ENCODE measurements at places on chromosomes 5 and 9.

DNA sequence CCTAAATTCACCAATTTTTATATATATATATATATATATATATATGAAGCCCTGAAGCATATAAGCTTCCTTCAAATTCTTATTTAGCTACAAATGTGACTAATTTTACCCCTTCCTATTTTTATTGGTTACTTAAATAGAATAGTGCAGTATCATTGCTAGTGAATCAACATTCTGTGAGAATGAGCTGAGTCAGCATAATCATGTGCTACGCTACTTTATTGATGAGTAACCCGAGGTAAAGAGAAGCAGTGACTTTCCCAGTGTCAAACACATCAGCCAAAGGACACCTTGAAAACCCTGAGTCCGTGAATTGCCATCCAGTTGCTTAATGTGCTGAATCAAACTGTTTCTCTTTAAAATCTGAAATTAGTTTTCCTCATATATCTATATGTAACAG is 546.2 kb downstream of the DMRTA1 start:
- no peak for DNase-seq

DNA sequence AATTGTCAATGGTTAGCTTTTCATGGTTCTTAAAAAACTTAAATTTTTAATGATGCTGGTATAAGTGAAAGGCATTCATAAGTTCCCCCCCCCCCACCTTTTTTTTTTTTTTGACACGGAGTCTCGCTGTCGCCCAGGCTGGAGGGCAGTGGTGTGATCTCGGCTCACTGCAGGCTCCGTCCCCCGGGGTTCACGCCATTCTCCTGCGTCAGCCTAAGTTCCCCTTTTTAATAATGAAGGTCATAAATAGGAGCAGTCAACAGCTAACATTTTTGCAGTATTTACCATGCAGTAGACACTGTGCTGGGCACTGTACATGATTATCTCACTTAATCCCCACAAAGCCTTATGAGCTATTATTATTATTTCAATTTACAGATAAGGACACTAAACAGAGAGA is 556.3 kb downstream of the PDE4D start:
- no peak for DNase-seq

DNA sequence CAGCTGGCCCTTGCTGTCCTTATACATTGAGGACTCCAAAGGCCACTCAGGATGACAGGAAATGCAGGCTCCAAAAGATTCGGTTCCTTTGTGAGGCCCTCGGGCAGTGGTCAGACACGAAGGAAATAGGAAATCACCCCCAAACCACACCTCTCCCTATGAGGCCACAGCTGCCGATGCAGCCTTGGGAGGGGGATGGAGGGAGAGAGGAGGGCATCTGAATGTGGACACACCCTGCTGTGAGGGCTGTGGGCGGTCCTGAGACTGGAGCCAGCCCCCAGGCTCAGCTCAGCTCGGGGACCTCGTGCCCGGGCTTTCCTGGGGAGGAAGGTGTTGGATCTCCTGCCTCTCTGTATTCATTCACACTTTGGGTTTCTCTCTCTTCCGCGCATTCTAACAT is 2.7 kb upstream of the CLPTM1L start:
- DNase-seq = no peak

- DNase-seq = no peak
Observed at GRCh38 chr5:82376307-82376706, 98.2 kb upstream of the RPS23 start.

DNA sequence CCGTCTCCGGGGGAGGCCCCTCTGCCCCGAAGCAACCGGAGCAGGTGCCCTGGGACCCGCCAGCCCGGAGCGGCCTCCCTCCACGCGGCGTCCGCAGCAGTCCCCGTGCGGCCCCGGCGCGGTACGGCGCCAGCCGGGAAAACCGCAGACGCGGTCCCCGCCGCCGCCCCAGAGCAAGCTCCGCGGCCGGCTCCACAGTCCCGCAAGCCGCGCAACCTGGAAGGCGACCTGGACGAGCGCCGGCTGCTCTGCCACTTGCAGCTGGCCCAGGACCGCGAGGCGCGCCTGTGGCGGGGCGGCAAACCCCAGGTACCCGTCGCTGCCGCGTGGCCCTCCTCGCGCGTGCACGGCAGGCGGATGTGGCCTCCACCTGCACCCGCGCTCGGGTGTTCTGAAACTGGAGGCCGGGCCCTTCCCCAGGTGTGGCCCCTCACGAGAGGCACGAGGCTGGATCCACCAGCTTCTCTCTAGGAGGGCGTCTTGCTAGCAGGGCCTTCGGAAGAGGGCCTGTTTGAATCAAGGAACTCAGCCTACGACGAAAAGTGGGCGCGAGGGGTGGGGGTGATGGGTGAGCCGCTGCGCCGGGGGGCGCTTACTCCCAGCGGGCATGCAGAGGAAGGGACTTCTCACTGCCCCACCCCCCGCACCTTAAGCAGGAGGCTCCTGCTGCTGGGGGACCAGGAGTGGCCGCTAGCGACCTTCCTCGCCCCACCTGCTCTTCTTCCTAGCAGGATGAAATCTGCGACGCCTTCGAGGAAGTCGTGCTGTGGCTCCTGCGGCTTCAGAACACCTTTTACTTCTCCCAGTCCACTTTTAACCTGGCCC is 602 bp downstream of the CCNI2 start:
- no peak for DNase-seq

DNA sequence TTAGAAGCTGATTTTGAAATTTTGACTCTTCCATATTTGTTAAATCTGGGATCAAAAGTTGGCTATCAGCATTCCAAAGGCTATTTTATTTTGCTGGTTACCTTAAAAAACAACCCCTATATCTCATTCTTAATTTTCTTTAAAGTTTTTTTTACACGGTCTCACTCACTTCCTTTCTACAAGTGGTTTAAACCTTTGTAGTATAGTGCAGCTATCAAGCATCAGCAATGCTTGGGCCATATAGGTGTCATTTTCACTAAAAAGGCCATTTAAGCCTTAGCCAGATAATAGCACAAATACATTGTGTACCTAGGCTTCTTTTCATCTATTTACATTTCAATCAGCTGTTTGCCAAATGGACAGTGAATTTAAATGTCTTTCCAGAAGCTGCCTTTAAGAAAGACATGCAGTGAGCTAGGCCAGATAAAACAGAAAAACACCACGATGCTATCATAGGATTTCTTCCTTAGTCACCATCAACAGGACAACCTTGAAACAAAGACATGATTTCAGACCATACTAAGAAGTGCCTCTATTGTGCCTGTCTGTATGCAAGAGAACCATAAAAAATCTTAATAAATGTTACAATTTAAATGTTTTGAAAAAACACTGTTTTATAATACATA is 104.2 kb downstream of the RAPGEF6 start:
- DNase-seq = no peak

DNA sequence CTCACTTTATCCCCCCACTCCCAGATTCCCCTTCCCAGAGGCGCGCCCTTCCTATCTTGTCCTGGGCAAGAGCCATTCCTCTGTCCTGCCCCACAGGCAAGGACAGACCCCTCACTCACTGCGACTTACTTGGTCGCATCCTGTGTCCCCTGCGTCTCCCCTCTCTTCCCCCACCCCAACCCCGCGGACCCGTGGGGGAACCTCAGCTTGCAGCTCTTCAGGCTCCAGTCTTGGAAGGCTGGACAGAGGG is 542 bp downstream of the GGTA1 start:
- DNase-seq = no peak

GRCh38 chr5:131005963-131006684 is 158.9 kb downstream of the HINT1 start:
- DNase-seq = no peak

GRCh38 chr5:144105371-144105770 is 65.1 kb downstream of the YIPF5 start:
- no peak for DNase-seq

DNA sequence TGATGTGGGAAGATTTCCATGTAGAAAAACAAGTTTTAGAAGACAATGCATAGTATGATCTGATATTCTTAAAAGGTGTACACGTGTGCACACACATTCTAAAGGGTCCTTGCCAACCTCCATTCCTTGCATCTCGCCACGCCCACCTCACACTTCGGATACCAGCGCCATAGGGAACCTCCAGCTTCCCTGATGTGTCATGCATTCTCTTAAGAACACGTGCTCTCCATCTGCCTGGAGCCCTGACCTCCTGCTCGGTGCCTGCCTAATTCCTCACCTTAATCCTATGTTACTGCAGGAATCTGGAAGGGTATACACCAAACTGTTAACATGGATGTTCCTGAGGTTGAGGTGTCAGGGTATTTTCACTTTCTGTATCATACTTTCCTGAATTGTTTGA is 63.1 kb downstream of the PTCD2 start:
- no peak for DNase-seq

GRCh38 chr5:6750142-6750840 is 37.1 kb downstream of the TENT4A start:
- no peak for DNase-seq

- peak; percentile 8 for DNase-seq
Observed at GRCh38 chr9:29129763-29130162, 1556.5 kb upstream of the C9orf72 start.

DNA sequence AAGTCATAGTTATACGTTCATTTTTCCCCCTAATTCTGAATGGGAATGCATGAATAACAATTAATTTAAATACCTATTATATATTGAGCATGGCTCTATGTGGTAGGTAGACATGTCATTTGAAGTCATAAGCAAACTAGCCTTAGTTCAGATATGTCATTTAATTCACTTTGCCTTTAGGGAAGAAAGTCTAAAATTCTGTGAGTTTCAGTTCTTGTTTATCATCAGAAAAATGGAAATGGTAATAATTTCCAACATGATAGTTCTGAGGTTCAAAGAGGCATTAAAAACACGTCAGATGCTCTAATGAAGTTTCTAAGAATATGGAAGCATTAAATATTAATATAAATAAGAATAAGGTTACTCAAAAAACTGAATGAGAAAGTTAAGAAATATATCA is 13.1 kb upstream of the ANXA1 start:
- DNase-seq = no peak

- no peak for DNase-seq
Observed at GRCh38 chr5:94517490-94518488, 100.6 kb downstream of the KIAA0825 start.

- no peak for DNase-seq
Observed at GRCh38 chr5:83895860-83896259, 175.2 kb upstream of the HAPLN1 start.
